Hematopoietic multipotent progenitor cell treated with erythropoietin and hydrocortisone succinate and interleukin-3 and kit ligand, for 6 days (in vitro differentiated cells): ENCODE measurements at places on chromosomes 5 and 9.

- no peak for DNase-seq
These were observed 288.3 kb downstream of the MLLT3 start for GRCh38 chr9:20333991-20334390.

DNA sequence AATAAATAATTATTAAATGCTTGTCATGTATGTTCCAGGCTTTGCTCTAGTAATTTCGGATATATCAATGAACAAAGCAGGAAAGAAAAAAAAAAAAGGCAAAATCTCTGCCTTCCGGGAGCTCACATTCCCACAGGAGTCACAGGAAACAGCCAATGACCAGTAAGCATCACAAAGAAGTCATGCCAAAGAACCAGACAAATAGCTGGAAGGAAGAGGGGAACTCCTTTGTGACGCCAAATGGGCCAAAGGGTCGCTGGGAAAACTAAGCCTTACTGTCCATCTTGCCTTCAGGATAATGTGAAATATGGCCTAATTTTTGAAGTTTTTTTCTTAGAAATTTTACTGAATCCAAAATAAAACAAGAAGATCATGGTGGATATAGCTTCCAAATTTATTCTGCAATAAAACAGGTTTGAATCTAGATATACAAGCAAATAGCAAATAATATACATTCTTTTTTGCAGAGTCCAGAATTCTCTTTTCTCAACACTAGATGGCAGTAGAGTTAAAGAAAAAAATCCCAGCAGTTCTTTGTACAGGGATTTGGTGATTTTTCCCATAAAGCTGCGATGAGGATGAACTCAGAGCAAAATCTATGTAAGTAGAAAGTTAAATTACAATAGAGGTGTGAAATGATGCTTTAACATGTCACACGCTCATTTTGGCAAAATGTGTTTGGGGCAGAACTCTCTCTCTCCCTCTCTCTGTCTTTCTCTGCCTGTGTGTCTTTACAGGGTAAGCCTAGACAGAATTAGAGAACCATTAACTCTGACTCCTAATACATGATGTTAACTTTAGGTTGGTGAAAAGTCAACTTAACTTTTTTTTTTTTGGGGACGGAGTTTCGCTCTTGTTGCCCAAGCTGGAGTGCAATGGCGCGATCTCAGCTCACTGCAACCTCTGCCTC lies 60.0 kb upstream of the TUT7 start:
- peak; percentile 46 for DNase-seq

DNA sequence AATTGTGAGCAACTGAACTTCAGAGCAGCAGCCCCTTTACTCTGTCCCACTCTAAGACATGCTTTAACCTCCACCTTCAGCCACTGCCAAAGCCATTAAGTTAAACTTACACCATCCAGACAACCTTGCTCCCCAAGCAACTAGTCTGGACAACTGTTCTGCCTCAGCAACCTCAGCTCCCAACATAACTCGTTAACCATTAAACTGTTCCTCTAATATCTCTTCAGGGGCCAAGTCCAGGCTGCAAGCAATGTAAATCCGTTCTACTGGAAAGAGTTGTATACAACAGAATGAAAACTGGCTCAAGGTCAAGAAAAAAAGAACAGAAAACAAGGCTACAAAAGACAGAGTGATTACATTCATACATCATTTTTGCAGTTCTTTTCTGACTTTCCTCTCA lies 131.7 kb upstream of the TARS1 start:
- no peak for DNase-seq

DNA sequence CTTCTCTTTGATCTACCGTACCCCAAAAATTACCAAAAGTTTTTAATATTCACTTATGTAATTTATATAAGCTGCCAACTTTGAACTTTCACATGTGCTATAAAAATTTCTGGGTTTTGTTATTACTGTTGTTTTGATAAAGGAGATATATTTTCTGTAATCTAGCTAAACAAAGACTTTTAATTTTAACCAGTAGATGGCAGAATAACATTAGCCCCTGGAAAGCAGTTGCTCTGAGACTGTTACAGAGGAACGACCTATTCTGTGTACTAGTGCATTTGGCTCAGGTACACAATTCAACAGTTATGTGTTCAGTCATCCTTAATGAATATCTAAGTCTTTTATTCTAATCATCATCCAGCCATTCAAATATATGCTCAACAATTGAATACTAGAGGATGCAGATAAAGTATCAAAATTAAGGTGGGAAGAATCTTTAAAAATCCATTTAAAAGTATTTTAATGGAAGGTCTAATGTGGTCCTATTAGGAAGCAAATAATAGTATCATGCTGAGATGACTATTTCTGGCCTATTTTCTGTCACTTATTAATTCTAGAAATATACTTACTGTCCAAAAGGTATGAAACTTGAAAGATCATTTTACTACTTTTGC lies 8.6 kb downstream of the KLHL9 start:
- peak; percentile 84 for DNase-seq

GRCh38 chr5:133121611-133122150 lies 69.9 kb downstream of the HSPA4 start:
- DNase-seq: no peak

GRCh38 chr5:113133211-113133975 lies 156.8 kb downstream of the DCP2 start:
- DNase-seq: no peak

- DNase-seq: no peak
These were observed 283.4 kb upstream of the GRAMD2B start for GRCh38 chr5:126139773-126140172.

GRCh38 chr9:126790561-126790960 lies 14.3 kb upstream of the ZBTB43 start:
- no peak for DNase-seq

DNA sequence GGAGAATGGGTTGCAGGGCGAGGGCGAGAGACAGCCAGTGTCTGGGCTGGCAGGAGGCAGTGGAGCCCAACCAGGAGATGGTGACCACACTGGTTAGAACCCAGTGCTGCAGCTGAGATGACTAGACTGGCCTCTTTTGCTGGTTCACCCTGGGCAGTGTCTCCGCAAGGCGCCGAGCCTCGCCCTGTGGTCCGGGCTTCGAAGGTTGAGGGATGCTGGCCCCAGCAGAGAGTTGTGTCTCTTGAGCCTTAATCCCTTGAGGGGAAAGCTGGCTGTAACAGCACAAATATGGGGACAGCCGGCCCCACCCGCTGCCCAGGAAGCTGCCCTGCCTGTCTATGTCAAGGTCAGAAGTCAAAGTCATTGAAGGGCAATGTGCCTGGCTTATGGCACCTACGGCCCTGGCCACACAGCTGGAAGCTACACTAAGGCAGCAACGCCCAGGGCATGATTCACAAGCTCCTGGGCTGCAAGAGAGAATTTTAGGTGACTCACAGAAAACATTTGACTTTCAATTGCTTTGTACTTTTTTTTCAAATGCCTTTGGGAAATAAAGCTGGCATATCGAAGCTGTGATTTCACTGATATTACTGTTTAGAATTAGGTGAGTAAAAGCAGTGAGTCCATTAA lies 33.3 kb downstream of the NKX2-5 start:
- no peak for DNase-seq

- no peak for DNase-seq
These were observed 150.4 kb downstream of the SPOCK1 start for GRCh38 chr5:137348759-137349158.

GRCh38 chr9:136587944-136588662 lies 42.3 kb upstream of the NOTCH1 start:
- DNase-seq: no peak

- DNase-seq: no peak
These were observed 521.2 kb downstream of the IRX1 start for GRCh38 chr5:4116834-4117233.

GRCh38 chr5:120974690-120975089 lies 510.6 kb downstream of the PRR16 start:
- DNase-seq: no peak

DNA sequence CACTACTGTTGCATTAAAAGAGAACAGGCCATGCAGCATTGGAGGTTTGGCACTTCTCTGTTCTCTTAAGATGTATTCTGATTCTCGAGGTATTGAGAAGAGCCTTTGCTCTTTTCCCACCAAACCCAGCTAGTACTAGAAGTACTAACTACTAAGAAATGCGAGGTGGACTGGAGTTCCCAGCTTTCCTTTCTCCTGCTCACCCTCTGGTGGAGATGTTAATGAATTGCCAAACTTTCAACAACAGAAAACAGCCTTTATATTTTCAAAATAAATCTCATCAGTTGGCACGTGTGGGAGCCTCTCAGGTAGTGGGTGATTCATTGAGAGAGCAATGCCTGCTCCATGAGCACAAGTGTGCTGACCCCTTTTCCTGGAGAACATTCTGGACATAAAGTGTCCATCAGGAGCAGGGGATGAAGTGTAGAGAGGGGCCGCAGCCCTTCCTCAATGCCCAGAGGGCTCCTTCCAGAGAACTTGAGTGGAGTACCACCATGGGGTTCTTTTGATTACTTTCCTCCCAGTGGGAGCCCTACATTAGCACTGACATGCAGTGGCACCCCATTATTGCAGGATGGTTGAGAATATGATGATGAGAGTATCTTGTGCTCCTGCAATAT lies 45.7 kb downstream of the TMEM174 start:
- peak; percentile 36 for DNase-seq

GRCh38 chr9:98333703-98334582 lies 78.5 kb upstream of the TBC1D2 start:
- no peak for DNase-seq

- DNase-seq: peak; percentile 83
These were observed 265.8 kb downstream of the MLLT3 start for GRCh38 chr9:20356403-20357036.

- no peak for DNase-seq
These were observed 632 bp upstream of the PRKAA1 start for GRCh38 chr5:40798801-40799210.

DNA sequence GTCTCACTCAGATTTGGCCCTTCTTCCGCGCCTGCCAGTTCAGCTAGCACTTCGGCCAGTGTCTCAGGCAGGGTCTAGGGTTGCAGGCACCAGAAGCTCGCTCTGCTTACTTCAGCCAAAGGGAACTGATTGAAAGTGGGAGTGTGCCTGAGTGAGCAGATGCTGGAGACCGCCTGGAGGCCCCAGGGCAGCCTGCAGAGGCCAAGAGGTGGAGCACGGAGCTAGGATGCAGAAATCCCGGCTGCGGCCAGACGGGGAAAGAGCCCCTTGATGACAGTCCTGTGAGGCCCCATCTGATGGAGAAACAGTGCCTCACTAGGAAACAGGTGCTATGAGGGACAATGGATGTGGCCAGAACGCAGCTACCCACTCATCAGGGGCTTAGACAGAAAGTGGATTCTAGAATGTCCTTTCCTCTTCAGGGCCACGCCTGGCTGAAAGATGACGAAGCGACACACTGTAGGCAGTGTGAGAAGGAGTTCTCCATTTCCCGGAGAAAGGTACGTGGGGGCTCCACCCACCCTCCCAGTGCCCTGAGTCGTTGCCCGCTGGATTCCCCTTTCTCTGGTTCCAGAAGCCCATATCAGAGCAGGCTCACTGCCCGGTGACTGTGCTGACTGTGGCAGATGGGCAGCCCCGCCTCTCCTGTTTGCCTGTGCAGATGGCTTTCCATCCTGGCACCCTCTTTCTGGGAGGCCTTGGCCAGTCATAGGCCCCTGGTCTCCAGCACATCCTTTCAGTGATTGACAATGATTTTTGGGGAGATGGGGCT lies 16.1 kb downstream of the HNRNPH1 start:
- DNase-seq: peak; percentile 27

DNA sequence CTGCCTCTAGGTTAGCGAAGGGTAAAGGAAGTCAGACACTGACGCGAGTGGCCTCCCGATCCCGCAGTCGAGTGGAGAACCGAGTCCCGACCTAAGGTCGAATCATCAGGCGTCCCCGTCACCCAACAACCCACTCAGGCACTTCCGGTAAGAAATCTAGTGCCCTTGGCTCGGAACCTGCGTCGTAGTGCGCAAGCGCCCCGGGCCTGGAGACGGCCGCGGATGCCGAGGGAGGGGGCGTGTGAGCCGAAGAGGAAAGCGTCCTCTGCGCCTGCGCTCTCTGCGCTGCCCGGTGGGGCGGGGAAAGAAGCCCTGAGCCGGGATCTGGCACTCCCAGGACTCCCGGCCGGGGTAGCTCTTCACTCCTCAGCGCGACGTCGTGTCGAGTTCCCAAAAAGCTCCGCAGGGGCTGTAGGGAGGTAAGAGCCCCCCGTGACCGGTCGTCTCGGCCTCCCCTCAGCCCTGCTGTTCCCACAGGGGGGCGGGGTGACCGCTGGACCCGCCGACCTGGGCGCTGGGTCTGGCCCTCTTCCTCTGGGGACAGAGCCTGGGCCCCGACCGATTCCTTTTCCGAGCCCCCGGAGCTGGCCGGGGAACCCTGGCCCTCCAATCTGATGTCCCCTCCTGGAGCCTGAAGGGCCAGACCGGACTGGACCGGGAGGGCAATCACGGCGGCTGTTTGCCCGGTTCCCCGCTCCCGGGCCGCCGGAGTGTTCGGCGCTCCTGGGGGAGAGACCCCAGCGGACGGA lies at the start of gene ZFYVE16:
TSS of gene ZFYVE16 (plus strand) at position 330 of the 749 bp plus-strand sequence. CDS start 26,084 bp downstream, outside the sequence.
- peak; percentile 99 for DNase-seq
